Esophagus squamous epithelium (tissue), 5 donors: ENCODE measurements at places on chromosomes 13 and 19.

- DNase-seq: no peak
Measured at GRCh38 chr19:44530777-44531176, 1.3 kb upstream of the CEACAM20 start.

DNA sequence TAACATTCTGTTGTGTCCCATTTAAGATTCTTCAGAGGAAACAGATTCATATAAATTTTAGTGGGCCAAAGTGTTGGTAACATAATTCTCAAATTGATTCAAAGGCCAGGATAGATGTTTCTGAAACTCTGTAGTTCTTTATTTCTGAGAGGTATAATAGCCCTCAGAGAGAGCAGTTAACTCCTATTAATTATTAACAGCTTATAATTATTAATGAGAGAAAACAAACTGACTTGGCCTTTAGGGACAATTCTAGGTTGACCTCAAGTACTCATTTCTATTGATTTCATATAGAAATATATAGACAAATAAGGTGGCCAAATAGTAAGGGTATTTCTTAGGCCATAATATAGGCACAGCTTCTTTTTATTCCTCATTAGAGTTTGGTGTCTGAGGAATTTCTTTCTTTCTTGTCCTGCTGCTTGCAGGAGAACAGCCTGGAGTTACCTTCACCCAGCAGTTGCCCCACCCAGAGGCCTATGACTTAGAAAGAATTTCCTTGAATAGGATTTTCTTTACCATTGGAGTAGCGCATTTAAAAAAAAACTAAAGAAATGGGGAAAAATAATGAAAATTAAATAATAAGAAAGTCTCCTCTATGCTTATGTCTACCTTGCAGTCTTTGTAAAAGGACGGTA lies 1430.1 kb upstream of the SPRY2 start:
- no peak for DNase-seq

DNA sequence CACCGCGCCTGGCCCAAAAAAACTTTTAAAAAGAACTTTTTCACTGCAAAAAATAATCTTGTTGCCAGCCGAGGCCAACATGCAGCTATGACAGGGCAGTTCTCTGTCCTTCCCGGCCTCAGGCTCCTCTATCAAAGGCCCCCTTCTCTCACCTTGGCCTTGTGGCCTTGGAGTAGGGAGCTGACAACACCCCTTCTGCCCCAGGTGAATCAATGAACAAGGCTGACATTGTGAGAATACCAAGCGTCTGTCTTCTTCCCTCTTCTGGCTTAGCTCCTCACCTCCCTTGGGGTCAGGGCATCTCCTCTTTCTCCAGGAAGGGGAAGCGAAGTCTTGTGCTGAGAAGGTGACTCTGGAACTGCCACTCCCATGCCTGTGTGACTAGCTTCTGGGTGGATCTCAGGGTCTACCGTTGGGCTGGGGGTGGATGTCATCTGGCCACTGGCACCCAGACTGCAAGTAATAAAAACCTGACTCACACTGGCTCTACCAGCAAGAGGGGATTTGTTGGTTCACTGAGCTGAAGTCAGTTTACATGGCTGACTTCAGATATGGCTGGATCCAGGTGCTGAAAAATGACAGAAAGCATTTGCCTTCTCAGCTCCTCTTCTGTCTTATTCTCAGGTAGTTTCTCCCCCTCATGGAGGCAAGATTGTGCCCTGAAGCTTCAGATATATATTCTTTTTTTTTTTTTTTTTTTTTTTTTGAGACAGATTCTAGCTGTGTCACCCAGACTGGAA lies 6.3 kb downstream of the C19orf38 start:
- DNase-seq: no peak

GRCh38 chr13:113950451-113951245 lies 23.2 kb downstream of the C13orf46 start:
- no peak for DNase-seq

GRCh38 chr13:99289271-99289670 lies 17.9 kb downstream of the GPR183 start:
- DNase-seq: no peak

DNA sequence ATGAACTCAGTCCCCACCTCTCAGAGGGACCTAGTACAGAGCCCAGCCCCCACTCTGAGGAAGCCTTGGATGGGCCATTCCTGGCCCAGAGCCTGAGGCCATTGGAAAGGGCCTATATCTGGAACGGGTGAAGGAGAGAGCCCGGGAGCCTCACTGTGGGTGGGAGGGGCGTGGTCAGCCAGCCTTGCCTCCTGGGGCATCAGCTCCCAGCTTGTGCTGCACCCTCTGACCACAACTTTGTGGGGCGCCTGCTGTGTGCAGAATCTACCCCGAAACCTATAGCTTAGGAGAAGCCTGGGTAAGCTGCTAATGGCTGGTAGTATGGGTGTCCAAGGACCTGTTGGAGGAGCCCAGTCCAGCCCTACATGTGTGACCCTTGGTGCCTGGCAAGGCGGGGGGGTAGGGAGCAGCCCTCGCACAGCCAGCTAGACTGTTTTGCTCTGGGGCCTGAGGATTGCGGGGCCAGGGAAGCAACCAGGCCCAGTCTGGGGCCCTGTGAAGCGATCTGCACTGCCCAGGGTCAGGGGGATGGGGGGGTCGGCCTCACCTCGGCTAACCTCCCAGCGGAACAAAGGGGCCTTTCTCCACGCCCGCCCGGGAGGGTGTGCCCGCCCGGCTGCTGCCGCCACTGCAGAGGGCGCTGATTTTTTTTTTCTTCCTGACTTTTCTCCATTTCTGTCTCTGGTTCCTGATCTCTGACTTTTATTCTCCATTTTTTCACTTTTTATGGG lies 42.3 kb downstream of the LYL1 start:
- no peak for DNase-seq

- no peak for DNase-seq
Measured at GRCh38 chr13:52053460-52053859, 29.0 kb downstream of the UTP14C start.

DNA sequence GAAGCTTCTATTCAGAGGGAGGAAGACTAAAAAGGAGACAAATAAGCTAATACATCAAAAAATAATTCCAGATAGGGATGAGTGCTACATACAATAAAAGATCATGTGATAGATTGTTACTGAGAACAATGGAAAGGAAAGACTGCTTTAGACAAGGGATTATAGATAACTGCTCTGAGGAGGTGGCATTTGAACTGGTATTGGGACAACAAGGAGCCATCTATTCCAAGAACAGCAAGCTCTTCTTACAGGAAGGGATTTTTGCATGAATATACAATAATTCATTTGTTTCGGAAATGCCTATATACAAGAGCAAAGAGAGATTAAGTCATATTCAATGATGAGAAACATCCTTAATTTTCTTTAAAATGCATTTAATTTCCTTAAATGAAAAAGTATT lies 540.5 kb upstream of the KLF12 start:
- DNase-seq: no peak

GRCh38 chr13:110216398-110217041 lies 90.4 kb downstream of the COL4A1 start:
- no peak for DNase-seq

GRCh38 chr13:47190696-47191305 lies 293.9 kb upstream of the HTR2A start:
- no peak for DNase-seq

- DNase-seq: no peak
Measured at GRCh38 chr19:12788042-12788681, 3.1 kb upstream of the JUNB start.

GRCh38 chr13:111919286-111919685 lies 147.7 kb upstream of the SOX1 start:
- no peak for DNase-seq

GRCh38 chr19:51194527-51195315 lies 30.2 kb upstream of the CD33 start:
- DNase-seq: no peak

DNA sequence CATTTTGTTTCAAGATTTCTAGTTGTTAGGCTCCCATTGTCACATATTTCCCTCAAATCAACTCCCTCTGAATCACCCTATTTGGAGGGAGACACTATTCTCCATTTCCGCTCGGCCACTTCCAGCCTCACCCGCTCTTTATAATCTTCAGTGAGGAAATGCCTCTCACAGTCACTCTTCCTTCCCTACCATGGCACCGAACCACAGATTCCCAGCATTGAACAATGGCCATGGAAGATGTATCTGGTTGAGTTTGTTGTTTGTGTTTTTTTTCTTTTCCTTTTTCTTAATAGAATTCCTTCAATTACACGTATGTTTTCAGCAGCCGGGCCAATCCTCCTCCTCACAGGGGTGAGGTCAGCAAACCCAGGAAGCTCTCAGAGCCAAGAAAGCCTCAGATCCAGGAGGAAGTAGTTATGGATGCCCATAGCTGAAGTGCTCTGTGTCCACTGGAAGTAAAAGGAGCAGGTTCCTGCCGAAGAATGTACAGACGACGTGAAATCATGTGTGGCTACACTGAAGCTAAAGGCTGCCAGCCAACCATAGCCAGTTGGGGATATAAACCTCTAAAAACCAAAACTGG lies 472.1 kb downstream of the FOXO1 start:
- no peak for DNase-seq

DNA sequence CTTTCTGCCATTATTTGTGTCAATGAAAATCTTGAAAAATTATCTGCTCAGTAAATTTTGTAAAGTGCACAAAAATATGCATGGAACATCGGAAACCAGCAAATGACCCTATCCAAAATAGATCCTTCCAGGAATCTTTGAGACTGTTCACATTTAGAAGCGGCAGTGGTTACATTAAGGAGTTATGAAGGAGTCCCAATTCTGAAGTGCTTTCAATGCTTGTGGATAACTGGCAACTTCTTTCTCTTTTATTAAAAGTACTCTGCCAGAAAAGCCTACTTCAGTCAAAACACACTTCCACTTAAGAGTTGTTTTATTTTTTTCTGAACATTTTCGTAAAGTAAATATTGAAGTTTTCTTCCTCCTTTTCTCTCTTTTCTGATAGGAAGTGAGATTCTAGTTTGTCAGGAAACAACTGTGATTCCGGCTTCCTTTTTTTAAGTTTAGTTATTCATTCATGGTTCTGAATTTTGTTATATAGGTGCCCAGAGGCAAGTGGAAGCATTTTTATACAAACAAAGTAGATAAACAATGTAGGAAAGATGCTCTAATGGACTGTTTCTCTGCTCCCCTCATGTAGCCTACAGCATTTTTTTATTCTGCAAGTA lies 83.5 kb downstream of the PCDH9 start:
- no peak for DNase-seq

GRCh38 chr13:102729560-102730270 lies 34.9 kb upstream of the METTL21C start:
- DNase-seq: no peak

DNA sequence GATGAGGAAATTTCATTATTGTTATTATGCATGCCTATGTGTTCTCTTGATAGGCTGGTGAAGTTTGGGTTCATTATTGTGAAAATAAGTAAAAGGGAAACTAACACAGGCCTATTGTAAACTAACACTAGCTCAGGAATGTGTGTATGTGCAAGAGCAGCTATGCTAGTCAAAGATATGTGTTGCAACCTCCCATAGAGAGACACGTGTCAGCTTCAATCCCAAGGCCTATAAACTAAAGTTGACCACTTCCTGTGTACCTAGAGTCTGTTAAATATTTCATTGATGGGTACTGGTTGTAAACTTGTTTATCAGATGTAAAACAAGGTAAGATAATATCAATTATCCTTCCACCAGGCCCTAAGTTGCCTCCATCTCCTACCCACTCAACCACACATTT lies 44.7 kb upstream of the ZNF30 start:
- DNase-seq: no peak

DNA sequence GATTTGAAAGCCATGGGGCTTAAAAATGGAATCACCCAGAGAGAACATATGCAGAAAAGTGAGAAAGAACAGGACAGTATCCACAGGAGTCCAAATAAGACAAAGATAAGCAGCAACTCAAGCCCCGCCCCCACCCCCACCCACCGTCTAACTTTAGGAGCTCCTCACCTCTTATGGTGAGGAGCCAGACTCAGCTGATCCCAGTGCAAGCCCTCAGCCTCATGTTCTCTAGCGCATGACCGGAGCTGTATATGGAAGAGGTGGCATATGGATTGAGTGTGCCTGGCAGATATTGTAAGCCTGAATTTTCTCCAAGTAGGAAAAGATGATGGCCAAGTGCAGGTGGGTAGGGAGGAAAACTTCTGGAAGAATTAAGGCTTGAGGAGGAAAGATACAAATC lies 36.4 kb upstream of the DCT start:
- no peak for DNase-seq

- no peak for DNase-seq
Measured at GRCh38 chr13:45807520-45808099, 43.9 kb downstream of the SIAH3 start.

- no peak for DNase-seq
Measured at GRCh38 chr13:111318386-111318785, 2.1 kb upstream of the TEX29 start.

DNA sequence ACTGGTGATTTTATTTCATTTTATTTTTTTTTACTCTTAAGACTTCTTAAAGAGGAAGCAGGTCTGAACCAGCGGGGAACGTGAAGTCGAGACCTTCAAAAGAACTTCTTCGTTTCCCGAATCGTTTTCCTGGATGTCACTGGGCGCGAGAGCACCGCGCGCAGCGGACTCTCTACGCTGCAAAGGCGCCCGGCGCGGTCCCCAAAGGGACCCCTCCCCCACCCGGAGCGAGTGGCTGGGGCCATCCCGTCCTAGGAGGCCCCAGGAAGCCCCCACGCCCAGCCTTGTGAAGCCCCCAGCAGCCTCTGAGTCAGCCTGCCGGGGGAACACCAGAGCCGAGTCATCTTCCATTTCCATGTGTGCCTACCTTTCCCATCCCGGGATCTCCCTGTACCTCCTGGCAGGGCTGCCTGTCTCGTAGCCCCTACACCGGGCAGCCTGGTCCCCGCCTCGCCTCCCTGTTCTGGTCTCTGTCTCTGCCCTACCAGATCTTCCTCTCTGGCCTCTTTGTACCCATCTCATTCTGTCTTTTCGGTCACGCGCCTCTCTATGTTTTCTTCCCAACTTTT lies 608 bp downstream of the CD70 start:
- DNase-seq: no peak

GRCh38 chr19:37963190-37963936 lies 56.4 kb downstream of the SIPA1L3 start:
- DNase-seq: no peak

GRCh38 chr19:14031719-14032480 lies at the start of gene IL27RA:
TSS of gene IL27RA (plus strand) at chr19:14031762. CDS start at chr19:14031873, 111 bp downstream.
- DNase-seq: no peak

DNA sequence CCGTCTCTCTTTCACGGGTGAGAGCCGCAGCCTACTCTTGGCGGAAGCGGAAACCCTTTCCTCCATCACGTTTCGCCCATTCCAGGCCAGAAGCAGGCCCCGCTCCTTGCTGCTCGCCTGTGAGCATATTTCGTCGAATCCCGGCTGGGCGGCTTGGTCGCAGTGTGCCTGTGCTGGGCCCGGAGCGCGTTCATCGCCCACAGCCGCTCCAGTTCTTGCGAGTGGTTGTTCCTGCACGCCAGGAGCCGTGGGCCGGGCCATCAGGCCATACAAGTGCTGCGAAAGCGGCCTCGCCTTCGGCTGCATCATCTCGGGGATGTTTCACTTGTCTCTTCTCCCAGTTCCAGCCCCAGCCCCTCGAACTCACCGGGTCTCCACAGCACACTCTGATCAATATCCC lies 65.0 kb downstream of the ZNF627 start:
- DNase-seq: no peak
